ENCODE measurements at places on chromosomes 1 and 21.
A peak's percentile ranks its signal among the peaks of the same experiment; 100 is the strongest.

- DNase-seq: no peak
These were observed 148.0 kb downstream of the GALNT2 start for GRCh38 chr1:230215031-230215430.

DNA sequence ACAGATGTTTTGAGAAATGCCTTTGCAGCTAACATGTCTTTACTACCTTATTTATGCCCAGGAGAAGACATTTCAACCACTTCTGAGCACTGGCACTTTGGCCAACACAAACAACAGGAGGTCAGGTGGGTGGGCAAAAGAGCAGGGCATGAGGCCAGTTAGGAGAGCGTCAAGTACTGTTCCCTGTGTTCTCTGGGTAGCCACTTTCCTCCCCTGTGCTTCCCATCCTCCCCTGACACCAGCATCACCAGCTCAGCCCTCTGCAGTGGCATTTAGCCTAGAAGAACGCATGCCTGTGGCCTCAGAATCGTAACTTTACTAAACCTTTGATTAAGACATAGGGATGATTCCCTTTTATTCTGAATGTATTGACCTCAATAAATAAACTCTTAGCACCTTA lies 18.3 kb downstream of the BTG2 start:
- no peak for DNase-seq

- DNase-seq: no peak
These were observed 111.5 kb downstream of the ENAH start for GRCh38 chr1:225541383-225541782.

DNA sequence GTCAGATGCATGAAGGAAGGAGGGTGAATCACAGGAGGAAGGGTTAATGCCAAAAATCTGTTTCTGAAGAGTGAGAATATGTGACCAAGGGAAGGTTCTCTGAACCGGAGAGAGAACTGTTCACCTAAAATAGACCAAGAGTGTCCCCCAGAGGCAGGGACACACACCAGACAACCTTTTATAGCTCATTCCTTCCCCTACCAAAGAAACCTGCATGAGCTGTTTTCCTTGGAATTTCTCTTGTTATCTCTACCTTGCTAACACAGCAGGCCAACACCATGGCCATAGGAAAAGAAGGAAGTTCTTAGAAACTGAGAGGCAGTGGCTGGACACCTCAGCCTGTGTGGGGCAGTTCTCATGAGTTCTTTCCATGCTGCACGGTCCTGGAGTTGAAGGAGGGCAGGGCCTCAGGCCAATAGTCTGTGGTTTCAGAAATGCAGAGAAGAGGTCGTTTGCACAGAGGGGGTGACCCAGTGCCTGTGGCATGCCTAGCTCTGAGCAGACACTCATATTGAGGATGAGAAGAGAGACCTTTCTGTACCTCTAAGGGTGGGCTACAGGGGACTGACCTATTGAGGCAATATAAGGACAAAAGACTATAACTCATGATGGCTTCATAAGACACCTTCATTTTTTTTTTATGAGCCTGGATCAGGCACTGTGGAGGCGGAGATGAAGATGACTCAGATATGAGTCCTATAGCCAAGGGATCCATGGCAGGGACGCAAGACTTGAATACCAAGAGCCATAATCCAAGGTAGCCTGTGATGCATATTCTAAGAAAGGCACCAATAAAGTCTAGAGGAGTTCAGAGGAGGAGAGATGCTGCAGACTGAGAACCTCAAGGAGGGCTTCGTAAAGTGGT lies 39.4 kb downstream of the IGFN1 start:
- DNase-seq: no peak

GRCh38 chr21:31107871-31108270 lies 69.6 kb upstream of the KRTAP19-8 start:
- no peak for DNase-seq

DNA sequence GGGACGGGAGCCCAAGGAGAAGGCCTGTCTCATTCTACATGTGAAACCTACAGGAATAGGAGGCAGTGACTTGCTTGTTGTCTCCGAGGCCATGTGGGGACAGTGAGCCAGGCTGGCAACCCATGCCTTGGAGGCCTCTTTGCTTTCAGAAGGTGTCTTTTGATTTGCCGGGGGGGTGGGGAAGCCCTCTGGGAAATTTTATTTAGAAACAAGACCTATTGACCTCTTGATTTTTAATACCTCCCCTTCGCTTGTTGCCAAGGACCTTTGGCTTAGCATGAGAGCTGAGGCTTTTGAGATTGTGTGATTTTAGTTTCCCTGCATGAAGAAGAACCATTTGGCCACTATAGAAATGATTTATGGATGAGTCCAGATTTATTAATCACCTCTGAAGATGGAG lies 4.1 kb downstream of the ARMH1 start:
- no peak for DNase-seq

GRCh38 chr1:31750858-31751510 lies 13.2 kb downstream of the ADGRB2 start:
- no peak for DNase-seq

DNA sequence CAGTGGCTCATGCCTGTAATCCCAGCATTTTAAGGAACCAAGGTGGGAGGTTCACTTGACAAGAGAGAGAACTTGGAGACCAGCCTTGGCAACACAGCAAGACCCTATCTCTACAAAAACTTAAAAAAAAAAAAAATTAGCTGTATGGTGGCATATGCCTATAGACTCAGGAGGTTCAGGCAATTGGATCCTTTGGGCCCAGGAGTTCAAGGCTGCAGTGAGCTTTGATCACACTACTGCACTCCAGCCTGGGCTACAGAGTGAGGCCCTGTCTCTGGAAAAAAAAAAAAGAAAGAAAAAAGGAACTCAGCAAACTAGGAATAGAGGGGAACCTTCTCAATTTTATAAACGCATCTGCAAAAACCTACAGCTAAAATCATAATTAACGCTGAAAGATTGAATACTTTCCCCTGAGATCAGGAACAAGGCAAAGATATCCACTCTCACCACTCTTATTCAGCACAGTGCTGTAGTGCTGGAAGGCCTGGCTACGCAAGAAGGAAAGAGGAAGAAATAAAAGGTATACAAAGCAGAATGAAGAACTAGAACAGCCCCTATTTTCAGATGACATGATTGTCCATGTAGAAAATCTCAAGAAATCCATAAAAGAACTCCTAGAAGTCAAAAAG lies 21.6 kb downstream of the HSF2BP start:
- DNase-seq: no peak

DNA sequence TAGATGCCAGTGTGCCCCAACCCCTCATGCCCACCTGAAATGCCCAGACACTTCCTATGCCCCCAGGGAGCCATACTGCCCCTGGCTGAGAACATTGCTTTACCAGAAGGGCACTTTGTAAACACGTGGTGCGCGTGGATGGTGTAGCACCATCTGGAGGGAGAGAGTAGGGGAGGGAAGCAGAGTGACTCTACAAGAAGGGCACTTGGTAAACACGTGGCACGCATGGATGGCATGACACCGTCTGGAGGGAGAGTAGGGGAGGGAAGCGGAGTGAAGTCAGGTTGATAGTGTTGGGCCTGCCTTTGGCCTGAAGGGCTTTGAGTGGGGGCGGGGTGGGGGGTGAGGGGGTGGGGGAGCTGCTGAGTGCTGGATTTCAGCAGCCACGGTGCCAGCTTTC lies 324.0 kb upstream of the VAMP3 start:
- DNase-seq: no peak

GRCh38 chr1:48251323-48251722 lies 28.8 kb downstream of the SLC5A9 start:
- DNase-seq: no peak

GRCh38 chr1:34842952-34843371 lies 16.6 kb downstream of the SMIM12 start:
- no peak for DNase-seq

GRCh38 chr1:86915737-86916235 lies 1.4 kb downstream of the HS2ST1 start:
- no peak for DNase-seq

- no peak for DNase-seq
These were observed 33.5 kb upstream of the CLDN14 start for GRCh38 chr21:36513430-36513829.

DNA sequence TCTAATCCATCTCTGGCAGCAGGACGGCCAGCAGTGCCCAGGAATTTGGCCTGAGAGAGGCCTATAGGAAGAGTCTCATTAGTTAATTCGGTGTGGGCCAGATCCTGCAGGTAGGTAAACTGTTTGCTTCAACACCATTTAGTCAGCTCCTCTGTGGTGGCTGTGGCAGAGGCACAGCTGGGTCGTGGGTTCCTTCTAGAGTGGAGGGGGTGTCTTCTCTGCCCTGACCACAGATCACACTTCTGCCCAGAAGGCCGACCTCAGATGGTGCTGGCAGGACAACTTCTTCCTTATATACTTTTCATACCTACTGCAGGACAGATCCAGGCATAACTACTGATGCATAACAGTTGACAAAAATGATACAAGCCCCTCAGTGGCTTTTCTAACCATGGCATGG lies 281.4 kb downstream of the RPS6KC1 start:
- DNase-seq: no peak

- DNase-seq: no peak
These were observed 132.0 kb downstream of the FOXD2 start for GRCh38 chr1:47569681-47570470.

DNA sequence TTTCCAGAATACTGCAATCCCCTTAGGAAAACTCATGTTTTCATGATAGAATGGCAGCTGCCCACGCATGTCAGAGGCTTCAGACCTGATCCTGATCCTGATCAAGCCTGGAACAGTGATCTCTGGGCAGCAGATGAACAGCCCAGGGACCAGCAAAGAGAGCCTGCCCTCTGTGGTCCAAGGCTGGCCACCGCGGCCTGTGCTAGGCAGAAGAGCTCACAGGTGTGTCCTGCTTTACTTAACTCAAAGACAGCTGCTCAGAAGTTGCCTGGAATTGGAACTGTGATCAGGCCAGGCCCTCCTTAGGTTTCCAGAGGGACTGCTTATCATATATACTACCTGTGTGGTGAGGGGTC lies 21.2 kb upstream of the BCAR3 start:
- DNase-seq: no peak

- no peak for DNase-seq
These were observed 227.9 kb downstream of the KCNH1 start for GRCh38 chr1:210905944-210906453.

GRCh38 chr1:178160736-178161475 lies 67.0 kb downstream of the RASAL2 start:
- no peak for DNase-seq

GRCh38 chr1:96966536-96967138 lies 245.1 kb downstream of the PTBP2 start:
- peak; percentile 80 for DNase-seq

- no peak for DNase-seq
These were observed 612.2 kb upstream of the USP24 start for GRCh38 chr1:55827350-55827749.

DNA sequence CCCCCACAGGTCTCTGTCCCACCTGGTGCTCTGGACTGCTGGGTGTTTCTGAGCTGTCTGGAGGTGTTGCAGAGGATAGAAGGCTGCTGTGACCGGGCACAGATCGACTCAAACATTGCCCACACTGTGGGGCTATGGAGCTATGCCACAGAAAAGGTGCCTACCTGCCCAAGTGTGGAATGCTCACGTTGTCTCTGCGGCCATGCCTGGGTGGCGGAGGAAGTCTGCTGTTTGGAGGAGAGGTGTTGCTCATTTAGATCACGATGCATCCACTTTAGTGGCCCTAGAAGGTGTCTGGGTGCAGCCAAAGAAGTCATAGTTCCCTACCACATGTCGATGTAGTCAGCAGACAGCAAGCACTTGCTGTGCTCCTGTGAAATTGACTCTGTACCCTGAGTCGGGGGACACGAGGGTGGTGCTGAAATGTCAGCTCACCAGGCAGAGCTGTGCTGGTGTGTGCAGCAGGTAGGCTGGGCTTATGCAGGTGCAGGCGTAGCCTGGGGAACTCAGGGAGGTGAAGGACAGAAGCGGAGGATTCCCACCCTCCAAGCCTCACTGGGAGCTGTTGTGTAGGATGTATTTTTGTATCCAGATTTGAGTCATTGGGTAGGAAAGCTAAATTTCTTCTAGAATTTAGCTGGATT lies 32.8 kb upstream of the PWP2 start:
- no peak for DNase-seq

DNA sequence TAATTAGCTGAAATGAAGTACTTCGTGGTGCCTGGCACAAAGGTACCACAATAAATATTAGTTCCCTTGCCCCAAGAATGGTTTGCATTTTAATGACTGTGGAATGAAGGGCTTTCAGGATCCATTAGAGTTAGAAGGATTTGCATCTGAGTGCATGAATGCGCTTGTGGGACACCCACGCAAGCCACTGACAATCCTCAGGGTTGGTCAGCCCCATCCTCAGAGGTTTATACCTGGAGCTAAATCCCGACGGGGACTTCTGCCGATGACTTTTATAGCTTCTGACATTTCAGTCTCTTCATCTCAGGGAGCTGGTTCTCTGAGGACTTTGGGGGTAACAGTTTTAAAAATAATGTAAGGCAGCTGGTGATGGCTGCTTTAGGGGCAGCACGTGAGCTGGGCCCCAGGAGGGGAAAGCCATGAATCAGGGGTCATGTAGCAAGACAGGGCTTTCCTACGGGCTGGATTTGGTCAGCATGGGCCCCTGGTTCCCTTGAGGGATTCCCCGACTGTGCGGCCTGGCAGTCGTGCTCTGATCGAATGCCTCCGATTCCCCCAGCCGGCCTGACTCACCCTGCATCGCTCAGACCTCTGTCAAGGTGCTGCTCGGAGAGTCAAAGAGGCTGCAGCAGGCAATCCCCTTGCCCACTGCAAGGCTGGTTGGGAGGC lies 20.8 kb upstream of the IL10 start:
- no peak for DNase-seq

DNA sequence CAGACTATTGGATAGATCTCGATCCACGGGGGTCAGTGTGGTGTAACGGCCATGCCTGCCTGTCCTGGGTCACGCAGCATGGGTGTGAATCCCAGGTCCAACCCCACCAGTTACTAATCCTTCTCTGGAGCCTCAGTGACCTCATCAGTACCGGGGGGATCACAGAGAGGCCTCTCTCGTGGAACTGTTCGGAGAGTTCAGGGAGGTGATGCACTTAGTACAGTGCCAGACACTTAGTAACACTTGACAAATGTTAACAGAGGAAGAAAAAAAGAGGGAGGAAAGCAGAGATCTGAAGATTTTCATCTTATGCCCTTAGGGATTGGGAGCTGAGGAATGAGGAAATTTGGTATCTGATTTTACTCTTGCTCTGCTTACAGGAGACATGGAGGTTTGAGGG lies 2.9 kb downstream of the ABCA4 start:
- no peak for DNase-seq

DNA sequence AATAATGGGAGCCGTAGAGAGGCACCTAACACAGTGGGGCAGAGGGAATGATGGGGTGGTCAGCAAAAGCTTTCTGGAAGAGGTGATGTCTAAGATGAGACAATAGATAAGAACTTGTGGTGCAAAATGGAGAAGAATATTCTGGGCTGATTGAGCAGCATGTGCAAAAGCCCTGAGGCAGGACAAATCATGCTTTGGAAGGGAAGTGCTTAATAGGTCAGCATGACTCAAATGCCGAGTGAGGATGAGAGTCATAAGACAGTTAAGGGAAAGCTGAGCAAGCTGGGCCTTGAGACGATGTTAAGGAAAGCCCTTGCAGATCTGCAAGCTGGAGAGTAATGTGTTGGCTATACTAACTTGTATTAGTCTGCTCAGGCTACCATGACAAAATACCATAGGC lies 37.3 kb upstream of the ASB17 start:
- no peak for DNase-seq

Data from activated CD4-positive, alpha-beta T cell treated with anti-CD3 and anti-CD28 coated beads, Interleukin-2, Interleukin-6, amounts not matched to agents 100 ng/mL and 50 ng/mL, durations not matched to agents 16 hours and 8 hours (primary cell).